ENCODE measurements at places on chromosomes 4 and X.

GRCh38 chr4:149914119-149915115 is 98.8 kb upstream of the IQCM start:
- no peak for DNase-seq

DNA sequence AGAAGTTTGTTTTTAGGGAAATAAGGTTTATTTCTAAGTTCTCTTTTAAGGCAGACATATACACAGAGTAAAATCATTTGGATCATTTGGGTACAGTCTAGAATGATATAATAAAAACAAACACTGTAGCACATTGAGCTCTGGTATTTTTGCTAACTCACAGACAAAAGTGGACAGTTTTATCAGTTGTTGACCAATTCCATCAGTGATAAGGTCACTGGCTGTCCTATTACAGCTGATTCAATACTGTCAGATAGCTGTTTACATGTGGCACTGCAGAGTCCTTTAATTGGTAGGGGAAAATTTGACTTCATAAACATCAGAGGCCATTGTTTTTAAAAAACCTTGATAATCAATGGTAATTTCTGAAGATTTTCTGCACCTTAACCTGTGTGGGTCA is 3.5 kb downstream of the IBSP start:
- DNase-seq: no peak

- no peak for DNase-seq
These were observed 775 bp downstream of the SHROOM4 start for GRCh38 chrX:50812995-50813842.

- no peak for DNase-seq
These were observed 94.8 kb upstream of the ELOVL6 start for GRCh38 chr4:110292994-110293744.

DNA sequence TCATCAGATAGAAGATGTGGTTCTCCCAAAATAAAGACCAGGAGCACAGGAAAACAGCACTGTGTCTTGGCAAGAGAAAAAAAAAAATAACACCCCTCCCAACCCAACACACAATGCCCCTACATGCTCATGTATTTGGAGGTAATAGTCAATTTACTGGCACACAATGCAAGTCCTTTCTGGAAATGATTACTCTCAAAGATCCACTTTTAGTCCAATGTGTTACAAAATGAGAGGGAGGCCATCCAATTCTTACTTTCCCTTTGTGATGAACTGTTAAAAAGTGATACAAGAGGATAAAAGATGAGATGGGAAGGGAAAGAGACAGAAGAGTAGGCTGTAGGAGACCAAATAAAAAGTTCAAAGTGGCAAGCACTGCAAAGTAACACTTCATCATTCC is 180.3 kb upstream of the DKK2 start:
- DNase-seq: no peak

DNA sequence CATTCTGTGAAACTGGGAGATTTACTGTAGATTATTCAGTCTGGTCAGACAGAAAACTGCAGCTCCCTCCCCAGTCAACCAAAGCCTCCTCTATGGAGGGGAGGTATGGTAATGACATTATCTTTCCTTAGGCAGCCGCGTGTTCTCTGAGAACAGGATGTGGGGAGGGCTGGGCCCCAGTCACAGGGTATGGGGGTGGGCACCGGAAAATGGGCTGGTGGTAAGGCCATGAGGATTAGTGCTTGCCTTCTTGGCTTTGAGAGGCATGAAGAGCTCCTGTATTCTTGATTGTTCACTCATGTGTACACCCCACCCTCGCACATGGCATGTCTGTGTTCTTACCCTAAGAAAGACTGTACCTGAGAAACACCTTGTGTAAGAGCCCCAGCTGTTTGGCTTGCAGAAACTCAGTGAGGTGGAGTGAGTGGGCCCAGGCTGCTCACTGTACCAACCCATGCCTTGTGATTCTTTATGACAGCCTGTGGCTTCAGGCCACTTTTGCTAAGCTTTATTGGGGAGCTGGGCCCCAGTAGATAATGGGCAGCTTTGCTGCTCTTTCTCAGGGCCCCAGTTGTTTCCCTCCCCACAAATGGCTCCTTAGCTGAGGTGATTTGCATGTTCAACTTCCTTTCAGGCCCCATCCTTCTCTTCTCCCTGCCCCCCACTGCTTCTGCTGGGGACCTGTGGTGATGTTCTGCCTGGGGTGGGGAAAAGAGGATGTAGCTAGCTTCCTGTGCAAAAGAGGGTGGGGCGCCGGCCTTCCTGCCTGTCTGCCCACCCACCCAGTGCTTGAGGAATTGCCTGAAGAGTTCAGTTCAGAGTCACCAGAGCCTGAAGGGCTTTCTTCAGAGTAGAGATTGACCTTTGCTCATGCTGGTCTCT is 30.7 kb downstream of the MSN start:
- DNase-seq: peak; percentile 55

DNA sequence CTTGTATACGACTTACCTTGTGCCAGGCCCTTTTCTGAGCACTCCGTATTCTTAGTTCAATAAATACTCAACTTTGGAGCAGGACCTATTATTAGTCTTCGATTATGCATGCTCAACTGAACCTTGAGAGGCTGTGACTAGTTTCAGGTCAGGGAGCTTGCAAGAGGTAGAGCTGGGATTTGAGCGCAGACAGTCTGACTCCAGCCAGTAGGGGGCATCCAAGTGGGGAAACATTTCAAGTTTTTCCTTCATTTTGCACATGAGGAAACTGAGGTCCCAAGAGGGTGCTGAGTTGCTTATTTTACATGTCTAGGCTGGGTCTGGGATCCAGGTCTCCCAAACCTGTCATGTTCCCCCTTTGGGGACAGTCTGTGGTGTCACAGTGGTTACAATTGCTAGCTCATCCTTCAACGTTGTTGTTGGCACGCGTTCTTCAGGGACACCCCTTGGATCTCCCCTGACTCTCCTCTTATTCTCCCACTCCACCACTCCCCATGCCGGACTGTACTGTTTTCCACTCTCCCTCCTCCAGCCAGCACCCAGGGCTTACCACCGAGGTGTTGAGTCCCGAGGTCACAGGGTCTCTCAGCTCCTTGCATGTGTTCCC is 6.7 kb upstream of the PRICKLE3 start:
- no peak for DNase-seq

- DNase-seq: no peak
These were observed 122.4 kb downstream of the RAP1GDS1 start for GRCh38 chr4:98383431-98384106.

- no peak for DNase-seq
These were observed 998.8 kb downstream of the GLUD2 start for GRCh38 chrX:122046226-122046625.

DNA sequence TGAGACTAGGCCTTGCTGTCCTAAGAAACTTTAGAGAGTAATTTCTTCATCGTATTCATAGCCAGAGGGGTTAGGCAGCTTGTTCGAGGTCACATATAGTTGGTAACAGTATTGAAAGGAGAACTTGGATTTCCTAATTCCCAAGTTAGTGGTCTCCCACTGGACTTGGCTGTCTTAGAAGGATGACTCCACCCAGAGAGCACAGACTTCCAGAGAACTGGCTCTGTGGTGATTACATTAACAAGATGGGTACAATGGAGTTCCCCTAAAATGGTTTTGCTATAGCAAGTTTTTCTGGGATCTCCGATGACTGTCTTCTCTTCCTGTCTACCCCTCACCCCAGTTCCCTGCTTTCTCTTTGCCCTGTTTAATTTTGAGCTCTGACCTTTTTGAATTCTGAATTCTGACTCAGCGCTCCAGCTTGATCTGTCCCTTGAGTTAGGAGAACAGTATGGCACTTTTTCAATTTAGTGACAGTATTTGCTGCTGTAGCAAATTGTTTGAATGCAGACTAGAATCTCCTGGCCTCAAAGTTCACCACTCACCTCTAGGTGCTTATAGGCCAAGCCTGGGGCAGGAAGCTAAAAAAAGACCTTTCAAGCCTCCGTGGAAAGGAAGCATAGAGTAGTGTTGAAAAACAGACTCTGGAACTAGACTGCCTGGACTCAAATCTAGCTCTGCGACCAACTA is 6.9 kb downstream of the MSN start:
- no peak for DNase-seq

DNA sequence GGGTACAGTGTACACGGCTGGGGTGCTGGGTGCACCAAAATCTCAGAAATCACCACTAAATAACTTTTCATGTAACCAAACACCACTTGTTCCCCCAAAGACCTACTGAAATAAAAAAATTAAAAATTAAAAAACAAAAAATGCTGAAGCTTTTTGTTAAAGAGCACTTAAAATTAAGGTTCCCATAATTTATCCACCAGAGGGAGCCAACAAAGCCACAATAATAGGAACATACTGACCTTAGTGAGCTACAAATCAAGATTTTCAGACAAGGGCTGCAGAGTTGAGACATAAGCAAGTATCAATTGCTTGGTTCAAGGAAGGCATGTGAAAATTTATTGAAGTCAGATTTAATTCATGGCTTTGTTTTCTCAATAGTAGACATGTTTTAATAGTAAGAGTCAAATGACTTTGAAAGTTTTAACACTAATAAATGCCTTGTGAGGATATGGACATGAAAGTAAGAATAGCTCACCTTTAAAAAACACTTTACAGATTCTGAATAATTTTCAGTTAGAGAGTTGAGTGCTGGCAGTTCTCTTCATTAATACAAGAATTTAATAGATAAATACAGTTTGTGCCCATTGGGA is 43.0 kb upstream of the SCOC start:
- no peak for DNase-seq

DNA sequence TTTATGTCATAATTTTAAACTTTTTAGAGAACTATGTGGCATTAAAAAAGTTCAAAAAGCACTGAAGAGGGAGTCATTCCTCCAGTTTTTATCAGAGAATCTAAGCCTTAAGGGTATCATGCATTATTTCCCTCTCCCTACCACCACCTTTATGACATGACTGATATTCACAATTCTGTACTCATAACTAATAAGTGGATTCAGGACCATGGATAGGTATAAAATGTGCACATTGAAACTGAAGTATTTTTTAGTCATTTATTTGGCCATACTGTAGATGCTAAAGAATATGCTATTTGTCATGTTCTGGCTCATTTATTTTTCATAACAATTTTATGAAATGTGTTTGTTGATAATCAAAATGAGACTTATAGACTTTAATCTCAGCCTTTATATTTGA is 897.5 kb upstream of the AGA start:
- no peak for DNase-seq

DNA sequence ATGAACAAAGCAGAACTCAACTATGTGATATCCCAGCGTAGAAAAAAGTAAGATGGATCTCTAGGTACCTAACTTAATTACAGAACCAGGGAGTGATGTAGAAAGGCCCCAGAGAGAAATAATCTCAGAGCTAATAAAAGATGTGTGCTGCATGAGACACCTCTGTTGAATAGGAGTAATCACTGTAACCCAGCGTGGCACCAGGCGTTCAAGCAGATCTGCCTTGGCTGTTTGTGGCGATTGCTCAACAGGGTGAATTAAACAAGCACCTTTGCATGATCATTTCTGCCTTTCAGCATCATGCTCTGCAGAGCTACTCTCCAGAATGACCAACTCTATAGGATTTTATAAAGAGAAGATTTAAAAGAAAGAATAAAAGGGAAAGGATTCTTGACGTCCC is 81.7 kb upstream of the KCNIP4 start:
- no peak for DNase-seq

DNA sequence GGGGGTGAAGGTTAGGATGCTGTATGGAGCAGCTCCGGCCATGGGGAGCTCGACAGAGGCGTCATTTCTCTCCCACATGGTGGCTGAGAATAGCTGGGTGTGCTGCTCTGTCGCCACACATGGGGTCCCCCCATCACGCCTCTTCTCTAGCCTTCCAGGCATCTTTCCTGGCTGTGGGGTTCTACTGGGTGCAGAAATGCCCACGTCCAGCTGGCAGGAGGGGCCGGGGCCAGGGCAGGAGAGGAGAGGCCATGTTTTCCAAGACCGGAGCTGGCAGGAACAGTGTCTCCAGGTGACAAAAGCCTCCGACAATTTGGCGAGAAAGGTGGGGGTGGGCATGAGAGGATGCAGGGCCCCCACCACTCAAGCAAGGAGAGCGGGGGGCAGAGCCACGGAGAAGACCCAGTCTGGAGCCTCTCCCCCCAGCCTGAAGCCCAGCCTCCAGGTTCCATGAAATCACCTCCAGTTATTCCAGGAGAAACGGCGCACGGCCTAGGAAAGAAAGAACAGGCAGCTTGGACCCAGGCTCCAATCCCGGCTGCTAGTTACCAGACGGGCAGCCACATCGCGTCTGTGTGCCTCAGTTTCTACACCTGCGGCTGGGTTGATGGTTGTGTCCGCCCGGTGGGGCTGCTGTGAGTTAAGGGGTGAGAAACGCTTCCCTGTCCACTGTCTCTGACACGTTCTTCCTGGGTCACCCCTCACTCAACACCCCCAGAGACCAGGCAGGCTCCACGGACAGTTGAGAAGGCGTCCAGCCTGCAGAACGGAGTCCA is 27.4 kb upstream of the SPON2 start:
- no peak for DNase-seq

DNA sequence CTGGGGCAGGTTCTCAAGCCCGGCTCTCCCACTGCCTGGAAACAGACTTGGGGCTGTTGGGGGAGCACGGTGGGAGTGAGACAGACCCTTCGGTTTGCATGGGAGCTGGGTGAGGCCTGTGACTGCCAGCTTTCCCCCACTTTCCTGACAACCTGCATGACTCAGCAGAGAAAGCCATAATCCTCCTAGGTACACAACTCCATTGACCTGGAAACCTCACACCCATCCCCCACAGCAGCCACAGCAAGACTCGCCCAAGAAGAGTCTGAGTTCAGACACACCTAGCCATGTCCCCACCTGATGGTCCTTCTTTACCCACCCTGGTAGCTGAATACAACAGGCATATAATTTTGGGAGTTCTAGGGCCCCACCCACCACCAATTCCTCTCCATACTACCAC is 57.6 kb upstream of the UBQLN2 start:
- DNase-seq: no peak

DNA sequence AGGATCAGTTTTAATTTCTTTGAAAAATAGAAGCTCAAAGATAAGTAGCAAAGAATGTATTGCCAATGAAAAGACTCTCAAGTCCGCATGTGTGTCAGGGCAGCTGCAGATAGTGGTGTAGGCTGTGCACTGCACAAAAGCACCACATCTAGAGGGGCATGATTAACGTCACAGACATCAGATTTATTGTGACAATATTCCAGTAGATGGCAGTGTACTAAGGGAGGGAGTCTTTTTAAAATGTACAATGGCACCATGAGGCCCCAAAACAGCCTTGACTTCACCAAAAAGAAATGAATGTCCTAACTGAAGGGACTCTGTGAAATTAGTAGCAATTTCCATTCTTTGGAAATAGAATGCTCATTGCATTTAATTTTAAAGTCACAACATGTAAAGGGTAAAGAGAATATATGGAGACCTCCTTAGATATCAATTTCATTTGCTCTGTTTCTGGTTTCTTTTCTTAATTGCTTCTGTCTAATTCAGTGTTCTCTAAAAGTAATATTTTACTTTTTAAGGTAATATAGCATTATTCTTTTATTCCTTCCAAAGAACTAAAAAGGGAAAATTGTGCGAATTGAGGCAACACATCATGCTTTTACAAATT is 98.4 kb downstream of the ZNF827 start:
- no peak for DNase-seq

Measured in stimulated activated CD4-positive, alpha-beta T cell treated with anti-CD3 and anti-CD28 coated beads, TNF-alpha, amount 100 ng/mL, for 4 hours (primary cell).